Activated T-cell treated with anti-CD3 and anti-CD28 coated beads for 4 hours (primary cell): ENCODE measurements at places on chromosomes 11 and 22.

- DNase-seq, result peak; percentile 77
Measured at GRCh38 chr22:31292236-31292989, at the start of gene PIK3IP1. Gene PIK3IP1 (minus strand): TSS chr22:31292488. CDS start chr22:31292344, 144 bp downstream.

DNA sequence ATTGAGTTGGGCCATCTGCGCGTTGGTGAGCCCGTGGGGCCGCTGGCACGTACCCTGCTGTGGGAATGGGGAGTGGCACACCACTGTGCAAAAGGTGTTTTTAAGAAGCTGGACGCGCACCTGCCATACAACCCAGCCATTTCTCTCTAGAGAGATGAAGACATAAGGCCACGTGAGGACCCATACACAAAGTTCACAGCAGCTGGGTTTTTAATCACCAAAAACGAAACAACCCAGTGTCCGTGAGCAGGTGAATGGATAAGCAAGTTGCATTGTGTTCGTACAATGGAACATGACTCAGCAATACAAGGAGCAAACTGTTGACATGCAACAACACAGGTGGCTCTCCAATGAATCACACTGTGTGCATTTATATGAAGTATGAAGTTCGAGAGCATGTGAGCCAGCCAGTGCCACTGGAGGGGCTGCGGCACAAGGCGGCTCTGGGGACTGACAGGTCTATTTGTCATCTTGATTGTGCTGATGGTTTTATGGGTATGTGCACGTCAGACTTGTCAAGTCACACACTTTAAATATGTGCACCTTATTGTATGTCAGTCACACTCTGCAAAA, 30.6 kb upstream of the PANX2 start:
- DNase-seq, result no peak

- no peak for DNase-seq
Measured at GRCh38 chr22:45101515-45102227, 62.1 kb upstream of the NUP50 start.

GRCh38 chr11:69364921-69365320, 71.0 kb downstream of the MYEOV start:
- DNase-seq, result no peak

- peak; percentile 21 for DNase-seq
Measured at GRCh38 chr22:43883012-43883661, 8.7 kb downstream of the PNPLA5 start.

GRCh38 chr11:45045683-45046471, 95.2 kb upstream of the TP53I11 start:
- peak; percentile 5 for DNase-seq

GRCh38 chr11:1500466-1501420, 14.2 kb upstream of the MOB2 start:
- DNase-seq, result no peak

DNA sequence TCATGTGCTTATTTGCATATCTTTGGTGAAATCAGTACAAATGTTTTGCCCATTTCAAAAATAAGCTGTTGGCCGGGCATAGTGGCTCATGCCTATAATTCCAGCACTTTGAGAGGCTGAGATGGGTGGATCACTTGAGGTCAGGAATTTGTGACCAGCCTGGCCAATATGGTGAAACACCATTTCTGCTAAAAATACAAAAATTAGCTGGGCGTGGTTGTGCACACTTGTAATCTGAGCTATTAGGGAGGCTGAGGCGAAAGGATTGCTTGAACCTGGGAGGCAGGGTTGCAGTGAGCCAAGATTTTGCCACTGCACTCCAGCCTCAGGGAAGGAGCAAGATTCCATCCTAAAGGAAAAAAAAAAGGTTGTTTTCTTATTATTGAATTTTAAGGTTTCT, 136.0 kb downstream of the SWAP70 start:
- no peak for DNase-seq

DNA sequence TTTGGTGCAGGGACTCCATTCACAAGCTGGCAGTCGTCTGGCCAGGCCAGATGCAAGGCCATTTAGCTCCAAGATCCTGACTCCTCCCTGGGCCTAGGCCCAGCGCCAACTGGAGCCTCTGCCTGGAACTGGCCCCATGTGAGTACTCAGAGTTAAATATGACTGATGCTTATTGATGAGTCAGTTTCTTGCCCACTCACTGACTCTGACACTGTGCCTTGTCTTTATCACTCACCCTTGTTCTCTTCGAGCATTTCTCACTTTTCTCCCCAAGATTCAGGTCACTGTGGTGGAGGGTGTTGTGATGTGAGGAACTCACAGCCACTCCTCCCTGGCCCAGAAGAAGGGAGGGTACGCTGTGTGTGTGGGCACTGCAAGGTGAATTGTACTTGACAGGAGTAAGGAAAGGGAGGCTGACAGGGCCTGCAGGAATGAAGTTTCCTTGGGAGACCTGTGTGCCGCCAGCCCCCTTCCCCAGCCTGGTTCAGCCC, 23.2 kb upstream of the ST3GAL4 start:
- DNase-seq, result no peak

- no peak for DNase-seq
Measured at GRCh38 chr11:112548641-112549040, 288.0 kb upstream of the PLET1 start.

- DNase-seq, result peak; percentile 57
Measured at GRCh38 chr22:35648066-35649025, at the start of gene APOL6. Gene APOL6 (plus strand): TSS chr22:35648446. CDS start chr22:35656426, 7,980 bp downstream.

- no peak for DNase-seq
Measured at GRCh38 chr22:27120036-27120435, 462.6 kb downstream of the MIAT start.

GRCh38 chr11:106879029-106879428, 139.2 kb downstream of the GUCY1A2 start:
- DNase-seq, result no peak

DNA sequence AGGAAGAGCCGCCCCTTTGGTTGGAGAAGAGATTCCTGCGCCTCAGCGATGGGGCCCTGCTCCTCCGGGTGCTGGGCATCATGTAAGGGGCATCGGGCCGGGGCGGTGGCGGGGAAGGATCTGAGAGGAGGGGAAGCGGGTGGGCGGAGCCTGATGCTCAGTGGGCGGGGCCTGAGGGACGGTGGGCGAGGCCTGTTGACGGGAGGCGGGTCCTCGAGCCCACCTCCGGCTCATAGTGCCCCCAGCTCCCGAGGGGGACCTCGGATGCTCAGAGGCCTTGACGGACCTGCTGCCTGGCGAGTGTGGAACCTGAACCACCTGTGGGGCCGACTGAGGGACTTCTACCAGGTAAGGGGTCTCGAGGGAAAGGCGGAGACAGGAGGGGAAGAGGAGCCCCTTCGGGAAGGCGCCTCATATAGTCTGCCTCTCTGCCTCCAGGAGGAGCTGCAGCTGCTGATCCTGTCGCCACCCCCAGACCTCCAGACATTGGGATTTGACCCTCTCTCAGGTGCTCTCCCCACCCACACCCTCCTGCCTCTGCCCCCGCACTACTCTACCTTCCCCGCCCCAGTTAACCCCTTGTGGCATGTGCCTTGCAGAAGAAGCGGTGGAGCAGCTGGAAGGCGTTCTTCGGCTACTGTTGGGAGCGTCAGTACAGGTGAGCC, 799 bp downstream of the CCDC88B start:
- peak; percentile 76 for DNase-seq

- no peak for DNase-seq
Measured at GRCh38 chr22:46564084-46564714, 26.8 kb upstream of the CELSR1 start.

- DNase-seq, result no peak
Measured at GRCh38 chr22:48682504-48682903, 1145.2 kb downstream of the BRD1 start.

DNA sequence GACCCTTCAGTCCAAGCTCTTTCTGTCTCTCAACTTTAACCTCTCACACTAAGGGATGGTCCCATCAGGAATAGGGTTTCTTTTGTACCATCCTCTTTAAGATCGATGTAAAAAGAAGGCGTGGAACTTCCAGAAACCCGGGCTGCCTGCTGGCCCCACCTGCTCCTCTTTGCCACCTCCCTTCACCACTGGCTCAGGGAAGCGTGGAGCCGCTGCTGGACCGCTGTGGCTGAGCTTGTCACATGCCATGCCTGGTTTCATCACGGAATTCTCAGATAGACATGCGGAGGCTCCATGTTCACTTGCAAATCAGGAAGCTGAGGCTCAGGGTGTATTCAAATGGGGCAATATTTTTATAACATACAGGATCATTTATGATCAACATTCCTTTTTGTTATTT, 399.7 kb downstream of the BRD1 start:
- no peak for DNase-seq

DNA sequence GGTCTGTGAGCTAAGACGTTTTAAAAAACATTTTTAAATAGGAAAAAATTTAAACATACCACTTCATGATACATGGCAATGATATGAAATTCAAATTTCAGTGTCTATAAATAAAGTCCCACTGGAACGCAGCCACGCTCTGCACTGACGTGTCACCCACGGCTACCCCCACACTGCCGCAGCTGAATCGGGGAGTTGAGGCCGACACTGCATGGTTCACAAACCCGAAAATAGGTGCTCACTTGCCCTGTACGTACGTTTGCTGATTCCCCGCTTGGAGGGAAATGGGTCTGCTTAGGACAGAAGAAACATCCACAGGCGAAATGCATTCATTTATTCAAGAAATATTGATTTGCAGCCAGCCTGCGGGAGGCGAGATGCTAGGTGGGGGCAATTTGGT, 1342.3 kb downstream of the TBC1D22A start:
- DNase-seq, result no peak

- DNase-seq, result no peak
Measured at GRCh38 chr11:87036756-87037449, 831 bp upstream of the TMEM135 start.

- no peak for DNase-seq
Measured at GRCh38 chr11:44809283-44809682, 82.5 kb downstream of the TSPAN18 start.

- no peak for DNase-seq
Measured at GRCh38 chr11:6127881-6128280, 20.4 kb downstream of the OR56B4 start.

GRCh38 chr22:45977003-45977411, at the start of gene WNT7B:
Gene WNT7B (minus strand): TSS chr22:45977162. CDS start chr22:45976754, 408 bp downstream.
- no peak for DNase-seq

GRCh38 chr11:2096919-2097301, 42.3 kb downstream of the IGF2 start:
- DNase-seq, result no peak

DNA sequence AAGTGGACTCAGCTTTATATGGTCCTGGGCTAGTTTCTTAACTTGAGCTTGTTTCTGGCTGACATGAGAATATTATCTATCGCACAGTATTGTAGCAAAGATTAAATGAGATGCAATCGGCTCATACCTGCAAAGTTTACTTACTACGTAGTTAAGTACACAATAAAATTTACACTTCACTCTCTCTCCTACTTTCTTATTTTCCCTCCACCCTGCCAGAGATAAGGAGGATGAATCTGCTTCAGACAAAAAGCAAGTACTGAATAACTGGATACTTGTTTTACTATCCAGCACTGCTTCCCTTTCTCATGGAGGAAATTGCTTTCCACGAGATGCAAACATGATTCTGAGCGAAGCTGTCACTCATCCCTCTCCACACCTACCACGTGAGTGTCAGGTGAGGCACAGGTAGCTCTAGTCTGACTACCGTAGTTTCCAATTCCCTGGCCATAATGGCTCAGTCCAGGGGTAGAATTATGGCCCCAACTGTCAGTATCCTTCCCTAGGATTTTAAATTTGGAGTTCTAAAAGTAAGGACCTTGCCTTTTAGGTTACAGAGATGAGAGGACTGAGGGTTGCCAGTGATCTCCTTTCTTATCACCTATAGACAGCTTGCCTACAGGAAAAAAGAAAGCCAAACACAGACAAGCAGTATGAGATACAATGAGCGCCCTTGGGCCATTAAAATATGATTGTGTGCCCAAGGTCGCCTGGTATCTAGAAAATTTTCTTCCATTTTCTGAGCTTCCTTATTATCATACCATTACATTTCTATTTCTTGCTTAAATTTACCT, 39.8 kb downstream of the GAB2 start:
- DNase-seq, result no peak

GRCh38 chr11:61141601-61142028, 19.6 kb downstream of the VPS37C start:
- no peak for DNase-seq

DNA sequence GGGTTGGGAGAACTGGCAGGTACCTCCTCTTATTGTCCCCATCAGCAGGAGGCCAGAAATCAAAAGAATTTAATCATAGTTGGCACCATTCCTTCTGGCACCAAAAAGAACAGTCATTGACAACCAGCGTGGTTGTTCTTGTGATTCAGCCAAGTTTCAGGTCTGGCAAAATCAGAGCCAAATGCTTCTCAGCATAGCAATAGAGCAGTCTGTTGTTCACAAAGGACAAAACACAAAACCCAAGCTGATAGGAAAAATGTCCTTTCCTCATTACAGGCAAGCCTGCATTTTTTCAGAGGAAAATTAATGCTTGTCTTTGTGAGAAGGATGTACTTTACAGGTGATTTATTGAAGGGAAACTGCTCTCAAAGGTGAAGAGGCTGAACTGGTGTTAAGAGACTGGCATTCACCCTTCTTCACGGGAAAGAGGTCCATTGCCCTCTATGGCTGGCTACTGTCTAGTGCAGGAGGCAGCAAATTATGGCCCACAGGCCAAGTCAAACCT, 241.8 kb upstream of the ARHGAP42 start:
- DNase-seq, result no peak

DNA sequence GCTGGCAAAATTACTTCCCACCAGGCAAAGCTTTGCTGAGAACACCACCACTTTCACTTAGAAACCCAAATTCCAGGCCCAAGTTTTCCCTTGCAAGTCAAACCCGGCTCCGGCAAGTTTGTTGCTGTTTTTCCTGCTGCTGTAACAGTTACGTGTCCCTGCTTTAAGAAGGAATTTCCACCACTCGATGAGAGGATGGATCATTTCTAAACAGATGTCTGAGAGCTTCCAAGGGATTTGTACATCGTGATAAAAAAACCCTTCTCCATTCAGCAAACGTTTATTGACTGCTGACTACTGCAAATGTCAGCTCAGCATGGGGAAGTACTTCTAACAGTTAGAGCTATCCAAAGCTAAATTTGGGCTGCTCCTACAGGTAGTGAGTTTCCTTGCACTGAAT, 19.7 kb downstream of the P2RX3 start:
- no peak for DNase-seq

DNA sequence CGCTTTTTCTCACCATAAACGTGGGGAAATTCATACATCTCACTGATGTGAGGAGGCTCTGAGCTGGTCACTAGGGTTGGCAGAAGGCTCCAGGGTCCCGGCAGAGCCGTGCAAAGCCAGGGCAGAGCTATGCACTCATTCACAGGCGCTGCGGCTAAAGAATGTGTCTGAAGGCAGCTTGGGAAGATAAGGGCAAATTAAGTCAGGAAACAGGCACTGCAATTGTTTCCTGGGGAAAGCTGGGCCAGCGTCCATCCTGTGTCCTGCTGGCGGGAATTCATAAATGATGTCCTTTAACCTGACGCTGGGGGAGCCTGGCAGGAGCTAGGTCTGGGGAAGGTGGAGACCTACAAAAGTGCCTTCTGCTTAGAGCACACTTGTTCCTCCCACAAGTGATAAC, 27.6 kb downstream of the PKNOX2 start:
- DNase-seq, result no peak
